ENCODE measurements at places on chromosomes 2 and 18.

DNA sequence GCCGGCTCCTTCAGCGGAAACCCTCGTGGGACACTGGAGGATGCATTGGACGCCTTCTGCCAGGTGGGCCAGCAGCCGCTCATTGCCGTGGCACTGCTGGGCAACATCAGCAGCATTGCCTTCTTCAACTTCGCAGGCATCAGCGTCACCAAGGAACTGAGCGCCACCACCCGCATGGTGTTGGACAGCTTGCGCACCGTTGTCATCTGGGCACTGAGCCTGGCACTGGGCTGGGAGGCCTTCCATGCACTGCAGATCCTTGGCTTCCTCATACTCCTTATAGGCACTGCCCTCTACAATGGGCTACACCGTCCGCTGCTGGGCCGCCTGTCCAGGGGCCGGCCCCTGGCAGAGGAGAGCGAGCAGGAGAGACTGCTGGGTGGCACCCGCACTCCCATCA is 7.8 kb upstream of the CENPA start:
- no peak for DNase-seq

DNA sequence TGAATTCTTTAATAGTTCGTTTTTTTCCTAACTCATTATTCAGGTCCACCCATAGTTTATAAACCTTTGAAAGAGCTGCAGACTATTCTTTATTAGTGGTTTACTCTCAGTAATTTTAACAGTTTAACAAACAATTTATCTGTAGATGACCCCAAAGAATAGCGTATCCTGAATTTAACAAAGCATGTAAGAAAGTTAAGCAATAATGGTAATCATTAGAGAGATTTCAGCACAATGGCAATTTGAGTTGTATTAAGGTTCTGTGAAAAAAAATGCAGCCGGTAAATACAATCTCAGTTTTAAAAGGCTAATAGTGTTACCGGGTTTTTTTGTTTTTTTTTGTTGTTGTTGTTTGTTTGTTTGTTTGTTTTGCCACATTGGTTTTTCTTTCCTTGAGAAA is 40.3 kb downstream of the RBM45 start:
- DNase-seq, result no peak

GRCh38 chr2:76862901-76863300 is 659.3 kb downstream of the LRRTM4 start:
- no peak for DNase-seq

DNA sequence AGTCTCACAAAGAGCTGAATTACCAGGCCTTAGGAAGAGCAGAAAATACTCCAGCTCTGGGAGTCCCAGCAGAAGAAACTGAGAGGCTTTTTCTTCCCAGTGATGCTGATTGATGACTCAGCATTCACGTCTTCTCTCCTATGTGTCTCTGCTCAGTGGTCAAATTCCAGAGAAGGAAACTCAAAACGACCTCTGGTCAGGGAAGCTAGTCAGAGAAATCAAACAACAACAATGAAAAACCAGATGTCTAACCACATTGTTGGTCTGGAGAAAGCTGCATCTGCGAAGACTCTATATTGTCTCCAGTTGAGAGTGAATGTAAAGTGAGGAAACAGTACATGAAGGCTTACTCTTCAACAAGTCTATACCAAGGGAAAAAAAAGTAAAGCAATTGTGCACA is 28.6 kb upstream of the CERS6 start:
- no peak for DNase-seq

DNA sequence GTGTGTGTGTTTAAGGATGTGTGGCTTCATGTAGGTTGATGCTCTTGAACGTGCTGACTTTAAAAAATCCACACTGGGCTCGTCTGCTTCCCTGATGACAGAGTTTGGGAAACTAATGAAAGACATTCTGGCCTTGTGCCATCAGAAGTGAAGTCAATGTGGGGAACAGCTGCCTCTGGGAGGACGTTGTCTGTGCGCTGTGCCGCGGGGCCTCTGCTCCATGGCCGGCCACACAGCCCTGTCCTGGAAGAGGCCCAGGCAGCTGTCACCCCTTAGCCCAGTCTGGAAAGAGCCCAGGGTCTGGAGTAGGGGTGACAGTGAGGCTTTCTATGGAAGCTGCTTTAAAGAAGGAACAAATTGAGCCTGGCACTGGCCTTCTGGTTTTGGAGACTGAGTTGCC is 155.8 kb downstream of the SH3RF3 start:
- DNase-seq, result no peak

All from stimulated activated CD4-positive, alpha-beta T cell treated with anti-CD3 and anti-CD28 coated beads, Interleukin-4, amount 100 ng/mL, for 48 hours (primary cell).